CD4-positive, alpha-beta T cell treated with Interleukin-4 for 1 hour (primary cell): ENCODE measurements at places on chromosomes 16 and 17.

- no peak for DNase-seq
These were observed 10.8 kb downstream of the KCTD5 start for GRCh38 chr16:2692948-2693651.

GRCh38 chr17:77374170-77374936 lies 233.6 kb downstream of the SEC14L1 start:
- DNase-seq: peak; percentile 78

DNA sequence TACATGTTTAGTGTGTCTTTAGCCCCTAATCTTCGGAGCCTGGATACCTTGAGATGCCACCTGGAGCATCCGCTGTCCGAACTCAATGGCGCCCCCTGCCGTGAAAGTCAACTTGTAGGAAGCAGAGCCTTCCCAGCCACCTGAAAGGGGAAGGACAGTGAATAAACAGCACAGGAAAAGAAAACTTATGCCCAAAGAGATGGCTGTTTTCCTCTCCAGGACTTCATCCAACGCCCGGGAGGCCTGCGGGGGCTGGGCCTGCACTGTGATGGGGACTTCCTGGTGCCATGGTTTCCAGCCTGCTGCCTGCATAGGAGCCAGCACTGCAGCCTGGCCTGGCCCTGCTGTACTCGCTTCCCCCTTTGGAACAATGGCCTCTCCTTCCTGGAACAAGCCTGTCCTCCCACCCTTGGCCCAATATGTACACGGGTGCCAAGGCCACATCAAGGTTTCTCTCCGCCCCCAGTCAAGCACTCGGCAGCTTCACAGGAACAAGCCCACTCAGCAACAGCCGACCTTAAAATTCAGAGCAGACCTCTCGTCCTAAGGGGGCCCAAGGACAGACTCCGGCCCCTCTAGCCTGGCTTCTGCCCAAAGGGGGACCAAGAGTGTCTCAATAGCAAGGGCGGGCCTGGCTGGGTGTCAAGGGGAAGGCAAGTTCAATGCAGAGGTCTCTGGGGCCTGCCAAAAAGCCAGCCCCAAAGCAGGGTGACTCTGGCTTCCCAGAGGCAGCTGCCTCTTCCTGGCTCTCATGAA lies 4.5 kb upstream of the UNC13D start:
- DNase-seq: peak; percentile 83

- no peak for DNase-seq
These were observed 4.1 kb downstream of the SYNRG start for GRCh38 chr17:37605081-37605480.

- DNase-seq: no peak
These were observed 21.0 kb downstream of the SCGB1C2 start for GRCh38 chr17:158379-158778.

- DNase-seq: no peak
These were observed 47.6 kb downstream of the SEC14L1 start for GRCh38 chr17:77188084-77189066.

- DNase-seq: peak; percentile 88
These were observed 11.2 kb downstream of the PIK3R5 start for GRCh38 chr17:8954339-8954738.

DNA sequence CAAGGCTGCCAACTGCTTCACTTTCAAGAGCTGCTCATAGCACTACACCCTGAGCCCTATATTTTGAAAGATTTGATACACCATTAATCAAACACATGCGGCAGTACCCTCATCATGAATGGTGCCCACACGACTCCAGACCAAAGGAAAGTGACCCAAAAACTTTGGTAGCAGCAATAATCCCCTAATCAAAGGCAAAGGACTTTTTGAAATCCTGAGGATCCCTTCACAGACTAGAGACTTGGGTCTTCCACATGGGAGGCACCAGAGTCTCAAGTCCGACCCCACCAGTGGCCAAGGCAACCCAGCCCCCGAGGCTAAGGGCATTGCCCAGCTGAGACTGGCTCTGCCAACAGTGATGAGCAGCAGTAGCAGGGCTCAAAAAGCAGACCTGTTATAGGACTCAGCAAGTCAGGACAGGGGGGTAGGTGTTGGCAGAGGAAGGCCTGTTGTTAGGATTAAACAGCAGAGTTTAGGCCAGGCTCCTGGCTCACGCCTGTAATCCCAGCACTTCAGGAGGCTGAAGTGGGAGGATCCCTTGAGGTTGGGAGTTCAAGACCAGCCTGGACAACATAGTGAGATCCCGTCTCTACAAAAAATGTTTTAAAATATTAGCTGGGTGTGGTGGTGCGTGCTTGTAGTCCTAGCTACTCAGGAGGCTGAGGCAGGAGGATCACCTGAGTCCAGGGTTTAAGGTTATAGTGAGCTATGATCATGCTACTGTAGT lies 3.2 kb downstream of the TRIM25 start:
- no peak for DNase-seq

- no peak for DNase-seq
These were observed 41.1 kb downstream of the TNRC6C start for GRCh38 chr17:77999413-78000173.

GRCh38 chr17:7852262-7852670 lies 2.6 kb upstream of the TMEM88 start:
- DNase-seq: no peak
